COLO829 (cell line): ENCODE measurements at places on chromosomes 16 and 17.

DNA sequence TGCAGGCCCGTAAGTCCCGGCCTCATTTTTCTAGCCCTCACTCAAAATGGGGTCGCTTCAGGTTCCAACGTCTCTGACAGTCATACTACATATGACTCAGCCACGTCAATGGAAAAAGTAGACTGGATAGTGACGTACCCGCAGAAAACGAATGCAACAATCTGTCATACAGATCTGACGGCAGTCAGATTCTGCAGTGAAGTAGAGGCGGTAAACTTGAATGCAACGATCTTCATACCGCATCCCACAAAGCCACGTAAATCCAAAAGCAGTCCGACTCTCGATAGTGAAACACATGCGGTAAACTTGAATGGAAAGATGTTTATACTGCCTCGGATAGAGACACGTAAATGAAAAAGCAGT, 38.4 kb upstream of the ARL4D start:
- DNase-seq, result peak; percentile 53

DNA sequence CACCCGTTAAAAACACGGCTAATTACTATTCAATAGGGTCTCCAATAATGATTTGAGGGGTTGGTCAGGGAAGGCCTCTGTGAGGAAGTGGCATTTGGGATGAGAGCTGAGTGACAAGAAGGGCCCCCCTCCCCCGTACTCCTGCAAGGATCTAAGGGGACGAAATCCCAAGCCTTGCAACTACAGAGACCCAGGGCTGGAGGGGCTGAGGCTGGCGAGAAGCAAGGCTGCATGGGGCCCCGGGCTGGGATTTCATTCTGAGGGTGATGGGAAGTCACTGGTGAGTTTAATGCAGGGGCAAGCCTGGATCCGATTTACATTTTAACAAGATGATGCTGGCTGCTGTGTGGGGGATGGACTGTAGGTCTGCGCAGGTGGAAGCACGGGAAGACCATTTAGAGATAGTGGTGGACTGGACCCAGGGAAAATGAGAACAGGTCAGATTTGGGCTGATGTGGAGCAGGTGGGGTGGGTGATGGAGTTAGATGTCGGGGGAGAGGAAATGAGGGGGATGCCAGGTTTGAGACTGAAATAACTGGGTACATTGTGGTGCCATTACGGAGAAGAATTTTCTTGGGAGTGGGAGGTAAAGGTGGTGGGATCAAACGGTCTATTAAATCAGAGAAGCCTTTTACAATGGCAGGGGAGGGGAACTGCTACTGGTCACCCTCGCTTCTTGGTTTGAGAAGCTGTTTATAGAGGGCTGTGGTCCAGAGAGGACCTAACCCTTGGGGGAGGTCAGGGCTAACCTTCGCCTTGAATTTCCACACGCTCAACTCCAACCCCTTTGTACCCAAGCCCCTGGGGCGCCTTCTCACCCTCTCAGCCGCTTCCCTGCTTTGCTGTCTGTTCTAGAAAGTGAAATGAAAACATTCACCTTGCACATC, 932 bp upstream of the MYBBP1A start:
- DNase-seq, result no peak

DNA sequence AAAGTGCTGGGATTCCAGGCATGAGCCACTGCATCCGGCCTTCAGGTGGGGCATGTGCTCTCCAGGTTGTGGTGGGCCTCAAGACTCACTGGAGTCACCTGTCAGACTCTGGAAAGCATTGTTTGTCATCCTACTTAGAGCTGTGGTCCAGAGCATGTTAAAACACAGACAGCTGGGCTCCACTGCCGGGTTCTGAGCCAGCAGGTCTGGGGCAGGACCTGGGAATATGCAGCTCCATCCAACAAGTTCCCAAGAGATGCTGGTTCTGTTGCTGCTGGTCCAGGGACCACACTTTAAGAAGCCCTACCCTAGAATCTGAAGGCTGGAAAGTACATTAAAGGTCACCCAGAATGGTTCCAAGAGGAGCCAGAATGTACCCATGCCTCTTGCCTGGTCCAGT, 75.3 kb downstream of the GAS7 start:
- no peak for DNase-seq

GRCh38 chr16:81589975-81590650, 145.5 kb downstream of the CMIP start:
- no peak for DNase-seq

- DNase-seq, result no peak
Observed at GRCh38 chr17:41615454-41615853, 2.9 kb upstream of the KRT16 start.

DNA sequence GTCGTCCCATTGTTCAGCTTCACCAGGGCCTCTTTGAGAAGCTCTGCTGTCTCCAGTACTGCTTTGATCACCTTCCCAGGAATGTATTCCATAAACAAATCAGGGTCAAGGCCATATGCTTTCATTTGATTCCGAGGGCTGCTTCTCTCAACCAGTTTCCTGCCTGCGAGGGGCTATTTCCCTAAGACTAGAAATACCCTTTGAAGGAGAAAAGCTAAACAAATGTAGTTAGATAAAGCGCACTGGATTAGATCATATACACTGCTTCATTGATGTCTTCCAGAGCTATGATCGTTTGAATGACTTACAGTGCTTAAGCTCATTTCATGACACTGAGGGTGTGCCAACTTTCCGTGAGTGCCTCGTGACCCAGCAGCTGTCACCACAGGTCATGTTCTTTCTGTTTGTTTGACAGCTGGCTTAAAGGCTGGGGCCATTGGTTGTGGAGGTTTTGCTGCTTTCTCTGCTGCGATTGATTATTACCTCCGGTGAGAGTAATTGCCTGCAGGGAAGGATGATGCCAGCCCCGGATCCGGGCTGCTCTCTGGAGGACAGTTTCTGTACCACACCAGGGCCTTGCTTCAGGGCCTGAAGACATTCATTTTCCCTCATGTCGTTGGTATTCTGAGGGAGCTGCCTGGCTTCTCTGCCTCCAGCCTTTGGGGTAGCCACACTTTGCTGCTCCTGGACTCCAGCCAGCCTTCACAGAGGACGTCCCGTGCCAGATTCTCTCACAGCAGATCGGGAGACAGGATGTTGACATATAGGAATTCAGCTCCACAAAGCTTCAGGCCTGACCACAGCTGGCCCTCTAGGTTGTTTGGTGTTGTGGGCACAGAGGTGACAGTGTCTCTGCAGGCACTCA, 3.9 kb downstream of the TIMM22 start:
- DNase-seq, result no peak

- DNase-seq, result peak; percentile 79
Observed at GRCh38 chr17:49434821-49435670, 20.4 kb upstream of the PHB1 start.

DNA sequence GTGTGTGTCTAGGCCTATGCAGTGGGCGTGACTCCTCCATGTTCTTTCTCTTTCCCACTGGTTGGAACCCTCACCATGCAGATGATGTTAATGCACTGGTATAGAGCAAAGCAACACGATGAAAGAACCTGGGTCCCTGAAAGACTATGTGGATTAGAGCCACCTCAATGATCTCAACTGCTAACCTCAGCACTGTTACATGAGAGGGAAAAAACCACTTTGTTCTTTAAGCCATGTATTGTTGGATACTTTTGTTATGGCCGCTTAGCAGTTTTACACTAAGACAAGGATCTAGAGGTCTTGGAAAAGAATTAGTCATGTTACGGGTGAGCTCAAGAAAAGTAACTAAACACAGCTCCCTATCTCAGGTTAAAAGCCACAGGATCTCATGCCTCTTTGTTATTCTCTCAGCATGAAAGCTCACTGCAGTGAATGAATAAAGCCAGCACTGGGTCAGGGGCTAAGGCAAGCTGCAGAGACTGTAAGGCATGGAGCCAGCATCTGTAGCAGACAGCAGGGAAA, 56.6 kb upstream of the RBBP6 start:
- DNase-seq, result no peak

DNA sequence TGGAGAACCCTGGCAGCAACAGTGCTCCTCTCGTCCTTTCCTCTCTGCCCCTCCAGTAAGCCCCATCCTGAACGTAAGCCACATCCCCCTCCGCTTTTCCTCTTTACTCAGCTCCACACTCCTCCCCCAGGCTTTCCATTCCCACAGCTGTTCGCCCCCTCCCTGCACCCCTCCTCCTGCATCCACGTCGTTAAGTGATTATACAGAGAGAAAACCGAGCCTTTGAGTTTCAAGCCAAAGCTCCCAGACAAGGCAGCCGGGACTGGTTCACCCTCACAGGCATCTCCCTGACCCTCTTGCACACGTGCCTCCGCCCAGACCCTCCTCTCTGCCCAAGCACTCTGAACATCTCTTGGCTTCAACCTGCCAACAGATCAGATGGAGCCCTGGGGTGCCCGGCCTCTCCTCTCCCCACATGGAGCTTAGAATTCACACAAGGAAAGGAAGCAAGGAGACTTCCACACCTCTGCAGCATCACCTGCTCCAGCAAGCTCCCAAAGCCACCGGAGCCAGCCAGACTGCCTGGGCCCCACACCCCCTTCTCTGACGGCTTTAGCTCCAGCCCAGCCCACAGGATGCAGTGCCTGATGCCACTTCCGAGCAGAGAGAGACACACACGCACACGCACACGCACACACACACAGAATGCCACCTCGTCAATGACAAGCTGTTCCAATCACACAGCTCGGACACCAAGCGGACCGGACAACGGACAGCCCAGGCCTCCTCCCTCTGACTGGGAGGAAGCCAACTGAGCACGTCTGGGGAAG, 99.9 kb upstream of the CCL2 start:
- DNase-seq, result no peak

DNA sequence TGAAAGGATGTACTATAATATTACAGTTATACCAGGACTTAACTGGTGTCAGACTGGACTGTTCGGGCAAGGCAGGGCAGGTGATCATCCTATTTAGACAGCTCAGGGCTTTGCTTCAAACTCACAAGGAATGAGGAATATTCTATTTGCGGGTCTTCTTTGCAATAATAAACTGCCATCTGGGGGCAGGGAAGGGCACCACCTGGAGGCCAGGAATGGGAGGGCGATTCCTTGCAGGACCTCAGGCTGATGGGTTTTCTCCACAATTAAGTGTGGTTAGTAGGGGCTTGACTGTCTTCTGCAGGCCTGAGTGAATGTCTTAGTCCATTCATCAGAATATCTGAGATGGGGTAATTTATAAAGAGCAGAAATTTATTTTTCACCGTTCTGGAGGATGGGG, 424.1 kb downstream of the CA10 start:
- DNase-seq, result no peak

DNA sequence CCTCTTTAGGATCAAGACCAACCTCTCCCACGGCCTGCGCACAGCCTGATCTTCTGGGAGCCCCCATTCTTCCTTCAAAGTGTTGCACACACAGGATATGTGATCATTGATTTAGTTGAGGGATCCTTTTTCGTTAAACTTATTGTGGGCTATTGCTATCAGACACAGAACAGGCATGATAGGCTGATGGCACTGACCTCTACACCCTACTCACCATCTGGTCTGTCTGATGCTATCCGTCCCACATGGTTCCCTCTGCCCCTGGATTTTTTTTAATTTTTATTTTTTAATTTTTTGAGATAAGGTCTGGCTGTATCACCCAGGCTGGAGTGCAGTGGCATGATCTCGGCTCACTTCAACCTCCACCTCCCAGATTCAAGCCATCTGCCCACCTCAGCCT, 19.2 kb upstream of the LITAF start:
- no peak for DNase-seq

- DNase-seq, result no peak
Observed at GRCh38 chr17:4973256-4974114, 5.9 kb upstream of the SPAG7 start.

- DNase-seq, result no peak
Observed at GRCh38 chr16:80631581-80631980, 90.8 kb downstream of the DYNLRB2 start.

- DNase-seq, result no peak
Observed at GRCh38 chr16:87180069-87180468, 137.1 kb downstream of the C16orf95 start.

- DNase-seq, result no peak
Observed at GRCh38 chr17:9842057-9842758, 16.5 kb downstream of the GLP2R start.

DNA sequence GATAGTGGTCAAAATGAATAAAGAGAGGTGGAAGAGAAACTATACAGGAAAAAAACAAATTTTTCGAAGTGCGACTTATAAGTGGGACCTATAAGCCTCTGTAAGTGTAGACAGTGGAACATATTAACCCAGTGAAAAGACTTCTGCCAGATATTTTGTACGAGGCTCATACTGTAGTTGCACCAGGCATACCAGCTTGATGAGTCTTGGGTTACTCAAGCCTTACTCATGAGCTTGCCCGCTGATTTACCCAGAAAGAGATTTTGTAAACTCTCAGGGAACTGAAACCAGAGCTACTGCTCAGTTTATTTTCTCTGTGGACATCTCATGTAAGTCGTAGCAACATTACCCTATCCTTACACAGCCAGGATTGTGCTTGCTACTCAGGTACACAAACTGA, 708.0 kb upstream of the SOX9 start:
- no peak for DNase-seq

DNA sequence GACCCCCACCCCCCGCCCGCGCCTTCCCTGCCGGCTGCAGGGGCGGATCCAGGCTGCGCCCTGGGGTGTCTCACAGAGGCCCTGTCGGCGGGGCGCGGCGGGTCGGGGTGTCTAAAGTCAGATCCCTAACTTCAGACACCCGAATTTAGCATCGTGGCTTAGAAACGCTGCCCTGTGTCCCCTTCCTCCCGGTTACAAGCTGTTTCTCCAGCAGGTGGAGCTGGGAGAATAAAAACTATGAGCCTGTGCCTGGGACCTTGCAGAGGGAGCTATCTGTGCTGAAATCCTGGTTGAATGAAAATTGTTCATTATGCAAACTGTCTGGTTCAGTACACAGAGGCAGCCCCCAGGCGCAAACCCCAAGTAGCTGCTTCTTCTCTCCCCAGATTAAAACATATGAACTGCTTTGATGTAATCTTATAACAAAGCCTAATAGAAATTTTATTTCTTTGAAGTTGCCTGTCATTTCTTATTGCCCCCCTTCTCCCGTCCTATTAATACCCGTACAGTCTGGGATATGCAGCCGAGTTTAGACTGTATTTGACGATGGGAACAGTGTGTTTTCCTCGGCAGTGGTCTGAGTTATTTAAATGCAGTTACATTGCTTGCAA, 79.0 kb downstream of the RPA1 start:
- DNase-seq, result peak; percentile 64

DNA sequence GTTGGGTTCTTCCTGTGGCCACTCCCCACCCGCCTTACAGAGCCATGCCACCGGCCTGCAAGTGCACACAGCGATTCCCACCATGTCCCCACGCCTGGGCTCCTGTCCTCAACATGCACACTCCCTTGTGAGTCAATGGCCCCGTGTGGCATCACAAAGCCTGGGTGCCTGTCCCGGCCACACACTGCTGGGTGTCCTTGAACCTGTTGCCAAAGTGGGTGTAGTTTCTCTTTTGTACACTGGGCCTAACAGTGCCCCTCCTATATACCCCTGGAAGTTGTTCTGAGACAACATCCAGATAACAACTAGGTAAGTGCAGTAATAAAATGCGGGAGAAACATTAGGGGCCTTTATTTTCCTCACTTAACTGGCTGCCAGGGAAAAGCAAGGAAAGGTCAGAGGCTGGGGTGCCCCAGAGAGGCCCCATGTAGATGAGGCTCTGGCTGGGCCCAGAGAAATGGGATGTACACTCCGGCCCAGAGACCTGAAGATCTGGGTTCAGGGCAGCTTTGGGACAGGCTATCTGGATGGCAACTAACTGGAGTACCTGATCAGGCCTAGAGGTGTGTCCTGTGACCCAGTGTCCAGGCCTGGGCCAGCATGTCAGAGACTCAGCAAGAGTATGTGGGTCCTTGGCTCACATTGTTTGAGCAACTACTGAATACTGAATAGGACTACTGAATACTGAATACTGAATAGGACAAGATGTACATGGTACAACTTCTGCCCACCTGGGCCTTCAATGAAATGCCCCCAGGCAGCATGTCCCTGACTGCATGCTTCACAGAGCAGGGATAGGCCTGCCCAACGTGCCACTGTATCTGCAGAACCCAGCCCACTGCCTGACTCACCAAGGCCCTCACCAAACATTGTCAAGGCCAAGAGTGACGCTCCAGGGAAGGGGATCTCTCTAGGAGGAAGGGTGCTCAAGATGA, 8.3 kb downstream of the ABCC3 start:
- no peak for DNase-seq
